Pulmonary artery endothelial cell (primary cell): ENCODE measurements at places on chromosomes 3 and 15. TPM values are rescaled to one million over a fixed set of nuclear protein-coding genes. Genes with fewer than 3 reads are reported as not detected.

- no peak for DNase-seq
These were observed 54.4 kb downstream of the PGPEP1L start for GRCh38 chr15:98953000-98953787.

- DNase-seq, result no peak
These were observed 639.5 kb downstream of the OTOL1 start for GRCh38 chr3:162136136-162136535.

DNA sequence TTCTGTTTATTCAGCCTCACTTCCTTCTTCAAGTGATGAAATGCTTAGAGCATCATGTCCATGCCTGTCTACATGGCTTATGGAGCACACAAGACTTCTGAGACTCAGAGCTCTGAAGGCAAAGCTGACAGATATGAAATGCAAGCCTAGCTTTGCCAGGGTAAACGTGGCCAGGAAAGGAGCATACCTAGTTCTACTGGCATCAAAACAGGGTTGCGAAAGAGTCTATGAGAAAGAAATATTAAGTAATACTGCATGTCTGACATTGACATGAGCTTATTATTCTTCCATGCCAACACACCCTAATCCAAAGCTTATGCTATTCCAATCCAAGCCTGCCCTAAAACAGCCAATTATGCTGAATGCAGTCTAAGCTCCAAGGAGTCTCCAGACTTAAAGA, 391.5 kb downstream of the ERC2 start:
- DNase-seq, result no peak

DNA sequence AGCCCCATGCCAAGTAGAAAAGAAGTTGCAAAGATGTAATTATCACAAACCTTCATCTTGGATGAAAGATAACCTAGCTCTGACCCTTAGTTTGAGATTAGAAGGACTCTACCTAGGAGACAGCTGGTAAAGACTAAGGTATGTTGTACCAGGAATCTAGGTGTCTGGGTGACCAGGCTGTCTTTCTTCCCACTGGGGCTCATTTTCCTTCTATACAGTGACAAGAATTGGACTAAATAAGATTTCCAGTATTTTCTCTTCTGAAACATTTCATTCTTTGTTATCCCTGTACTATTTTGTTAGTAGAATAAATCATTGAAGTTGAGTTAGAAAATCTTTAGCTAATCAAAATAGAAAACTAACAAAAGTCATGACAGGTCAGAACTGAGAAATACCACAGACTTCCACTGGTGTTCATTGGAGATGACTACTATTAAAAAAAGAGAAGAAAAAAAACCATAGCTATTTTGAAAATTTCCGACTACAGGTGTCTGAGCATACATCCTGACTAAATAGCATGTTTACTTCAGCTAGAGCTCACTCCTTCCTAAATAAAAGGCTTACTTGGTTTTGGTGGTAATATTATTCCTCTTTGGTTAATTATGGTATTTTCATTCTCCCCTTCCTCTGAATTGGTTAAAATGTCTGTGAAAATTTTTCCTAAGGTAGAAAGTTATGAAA, 10.1 kb downstream of the TGFBR2 start:
- DNase-seq, result no peak

GRCh38 chr3:109973733-109974132, 636.4 kb upstream of the DPPA4 start:
- no peak for DNase-seq

DNA sequence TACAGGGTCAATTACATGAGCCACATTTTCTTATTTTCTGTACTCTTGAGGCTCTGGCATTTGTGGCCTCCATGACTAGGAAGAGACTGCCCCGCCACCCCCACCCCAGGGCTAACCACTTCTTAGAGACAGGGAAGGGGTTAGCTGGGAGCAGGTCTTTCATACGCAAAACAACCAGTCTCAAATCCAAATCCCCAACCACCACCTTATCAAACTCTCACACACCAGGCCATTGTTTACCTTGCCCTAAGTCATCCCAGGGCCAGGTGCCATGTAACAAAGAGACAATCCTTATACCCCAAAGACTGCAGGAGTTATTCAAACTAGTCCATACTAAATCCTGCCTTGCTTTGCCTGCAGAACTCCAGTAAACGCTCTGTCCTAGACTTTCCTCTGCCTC, 77.8 kb downstream of the B3GNT5 start:
- DNase-seq, result no peak

DNA sequence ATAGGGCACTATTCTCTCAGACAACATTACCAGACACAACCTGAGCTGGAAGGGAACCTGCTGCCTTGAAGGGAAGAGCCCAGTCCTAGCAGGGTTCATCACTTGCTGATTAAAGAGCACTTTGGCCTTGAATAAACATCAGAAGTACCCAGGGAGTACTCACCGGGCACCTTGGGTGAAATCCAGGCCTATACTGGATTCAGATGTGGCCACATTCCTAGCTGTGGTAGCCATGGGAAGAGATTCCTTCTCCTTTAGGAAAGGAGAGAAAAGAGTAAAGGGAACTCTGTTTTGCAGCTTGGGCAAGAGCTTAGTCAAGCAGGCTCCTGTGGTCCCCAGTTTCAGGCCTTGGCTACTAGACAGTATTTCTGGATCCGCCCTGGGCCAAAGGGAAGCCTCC, 195.0 kb downstream of the SPATA16 start:
- no peak for DNase-seq

DNA sequence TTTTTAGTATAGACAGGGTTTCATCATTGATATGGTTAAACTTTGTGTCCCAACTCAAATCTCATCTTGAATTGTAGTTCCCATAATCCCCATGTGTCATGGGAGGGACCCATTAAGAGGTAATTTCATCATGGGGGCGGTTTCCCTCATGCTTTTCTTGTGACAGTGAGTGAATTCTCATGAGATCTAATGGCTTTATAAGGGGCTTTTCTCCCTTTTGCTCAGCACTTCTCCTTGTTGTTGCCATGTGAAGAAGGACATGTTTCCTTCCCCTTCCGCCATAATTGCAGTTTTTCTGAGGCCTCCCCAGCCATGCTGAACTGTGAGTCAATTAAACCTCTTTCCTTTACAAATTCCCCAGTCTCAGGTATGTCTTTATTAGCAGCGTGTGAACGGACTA, 20.2 kb upstream of the ZNF710 start:
- DNase-seq, result no peak

DNA sequence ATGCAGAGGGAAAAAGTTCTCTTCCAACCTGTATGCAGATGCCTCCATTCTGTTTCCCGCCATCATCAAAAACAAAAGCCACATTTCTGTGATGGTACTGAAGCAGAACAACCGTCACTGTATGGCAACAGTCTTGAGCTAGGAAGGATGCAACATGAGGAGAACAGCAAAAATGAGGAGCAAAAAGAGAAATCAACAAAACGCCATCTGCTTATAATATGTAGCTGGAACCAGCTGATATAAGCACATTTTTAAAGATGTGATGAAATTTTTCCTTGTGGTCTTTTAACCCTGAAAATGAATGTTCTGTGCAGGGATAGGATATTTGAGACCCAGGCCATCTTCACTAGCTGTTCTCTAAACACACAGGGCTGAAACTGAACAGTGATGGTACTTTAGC, 287.0 kb downstream of the ZIC4 start:
- no peak for DNase-seq

DNA sequence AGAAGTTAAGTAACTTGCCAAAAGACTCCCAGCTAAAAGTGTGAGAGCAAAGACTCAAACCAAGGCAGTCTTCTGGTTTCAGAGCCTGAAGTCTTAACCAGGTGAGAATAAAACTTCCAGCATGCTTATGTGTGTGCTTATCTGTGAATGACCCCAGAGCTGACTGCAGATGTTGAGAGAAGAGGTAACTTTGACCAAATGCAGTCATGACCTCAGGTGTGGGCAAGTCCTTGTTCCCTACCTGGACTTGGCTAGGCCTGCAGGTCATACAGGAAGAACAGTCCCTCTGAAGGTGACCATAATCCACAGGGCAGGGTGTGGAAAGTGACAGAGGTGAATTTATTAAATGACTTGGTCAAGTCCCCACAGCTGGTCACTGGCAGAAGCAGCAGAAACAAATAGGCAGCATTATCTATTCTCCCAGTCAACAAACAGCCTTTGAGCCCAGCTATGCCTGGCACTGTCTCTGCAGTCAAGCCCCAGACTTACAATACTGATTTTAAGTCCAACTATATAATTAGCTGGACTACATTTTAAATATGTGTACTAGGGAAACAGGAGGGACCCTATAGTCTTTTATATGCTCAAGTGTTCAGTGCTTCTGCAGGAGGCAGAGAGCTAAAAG, 3.0 kb upstream of the CPEB1 start:
- no peak for DNase-seq

GRCh38 chr3:71905426-71905825, 120.5 kb upstream of the PROK2 start:
- no peak for DNase-seq

- DNase-seq, result no peak
These were observed 226.8 kb upstream of the ST8SIA2 start for GRCh38 chr15:92166751-92167405.

- no peak for DNase-seq
These were observed 138.1 kb upstream of the DAZL start for GRCh38 chr3:16743276-16743675.

DNA sequence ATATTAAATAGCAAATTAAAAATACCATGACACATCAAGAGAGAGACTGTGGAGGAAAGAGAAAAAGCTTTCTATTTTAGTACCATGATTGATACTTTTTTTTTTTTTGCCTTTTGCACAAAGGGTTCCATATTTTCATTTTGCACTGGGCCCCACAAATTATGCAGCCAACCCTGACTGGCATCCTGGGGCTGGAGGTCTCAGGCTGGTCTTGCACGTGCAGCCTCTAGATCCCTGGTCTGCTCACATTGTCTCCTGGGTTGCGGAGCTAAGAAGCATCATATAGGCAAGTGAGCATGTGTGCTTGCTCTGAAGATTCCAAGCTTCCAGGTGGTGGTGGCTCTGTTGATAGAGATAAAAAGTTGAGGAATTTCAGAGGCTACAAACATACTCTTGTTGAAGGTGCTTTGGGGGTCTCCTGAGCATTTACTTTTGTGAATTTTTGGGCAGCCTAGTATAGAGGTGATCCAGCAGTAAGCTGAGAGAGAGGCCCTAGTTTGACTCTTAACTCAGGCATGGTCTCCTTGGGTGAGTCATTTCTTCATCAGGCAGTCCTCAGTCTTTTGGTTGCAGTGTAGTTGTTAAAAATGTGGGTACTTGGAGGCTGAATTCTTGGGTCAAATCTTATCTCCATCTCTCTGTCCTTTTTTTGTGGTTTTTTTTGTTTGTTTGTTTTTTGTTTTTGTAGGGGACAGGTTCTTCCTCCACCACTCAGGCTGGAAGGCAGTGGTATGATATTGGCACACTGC, 31.3 kb downstream of the SMAD3 start:
- no peak for DNase-seq

DNA sequence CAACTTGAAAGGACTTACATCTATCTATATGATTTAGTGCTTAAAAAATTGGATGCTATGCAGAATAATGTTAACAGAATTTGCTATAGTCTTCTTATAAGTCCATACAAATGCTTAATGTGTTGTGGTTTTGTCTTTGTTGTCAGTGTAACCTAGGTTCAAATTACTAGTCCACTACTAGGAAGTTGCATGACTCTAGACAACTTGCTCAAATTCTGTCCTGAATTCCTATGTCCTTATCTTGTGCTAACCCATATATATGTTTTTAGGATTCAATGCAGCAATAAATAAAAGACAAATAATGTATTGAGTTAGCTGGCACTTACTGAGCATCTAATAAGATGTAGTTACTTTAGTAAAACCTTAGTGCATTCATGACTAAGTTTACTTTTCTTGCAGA, 276.5 kb upstream of the KCNMB2 start:
- no peak for DNase-seq

- no peak for DNase-seq
These were observed 277.8 kb downstream of the CD47 start for GRCh38 chr3:107813026-107813425.

The FAM81A gene
- total RNA-seq, result 0.07 and 0.18 TPM in 2 replicates

The AMT gene
- total RNA-seq, result 0.33 and 0.53 TPM in 2 replicates

The HCLS1 gene
- total RNA-seq, result 48.7 and 66.3 TPM in 2 replicates

The ALDH1L1 gene
- not detected in 2 replicates for total RNA-seq

The GOLGA8N gene
- 1.4 and 3.9 TPM in 2 replicates for total RNA-seq

The LACTB gene
- total RNA-seq, result 22.4 and 33.2 TPM in 2 replicates

The FSD2 gene
- not detected in 2 replicates for total RNA-seq

The BCHE gene
- under 0.01 TPM in 1 of 2 replicates, not detected in the other for total RNA-seq
